ENCODE measurements at places on chromosomes 1 and 21. TPM values are rescaled to one million over a fixed set of nuclear protein-coding genes. Genes with fewer than 3 reads are reported as not detected.
A peak's percentile ranks its signal among the peaks of the same experiment; 100 is the strongest.

LRRC53 gene
- not detected for total RNA-seq

GRCh38 chr1:183982172-183982963 lies 55.2 kb downstream of the COLGALT2 start:
- DNase-seq: peak; percentile 27

DNA sequence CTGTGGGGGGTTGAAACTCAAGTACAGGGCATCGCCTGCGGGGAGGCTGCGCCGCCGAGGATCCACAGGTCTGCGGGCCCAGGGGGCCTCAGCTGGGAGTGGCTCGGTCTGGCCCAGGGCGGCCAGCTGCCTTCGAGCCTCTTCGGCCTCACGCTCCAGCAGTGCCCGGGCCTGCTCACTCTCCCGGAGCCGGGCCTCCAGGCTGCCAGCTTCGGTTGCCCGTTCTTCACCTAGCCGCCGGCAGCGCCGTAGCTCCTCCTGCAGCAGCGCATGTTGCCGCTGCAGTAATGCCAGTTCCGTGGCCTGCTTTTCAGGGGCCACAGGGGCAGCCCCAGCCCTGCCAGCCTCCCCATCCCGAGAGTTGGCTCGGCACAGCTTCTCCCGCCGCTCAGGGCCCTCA lies 9.4 kb downstream of the RXFP4 start:
- peak; percentile 79 for DNase-seq

DNA sequence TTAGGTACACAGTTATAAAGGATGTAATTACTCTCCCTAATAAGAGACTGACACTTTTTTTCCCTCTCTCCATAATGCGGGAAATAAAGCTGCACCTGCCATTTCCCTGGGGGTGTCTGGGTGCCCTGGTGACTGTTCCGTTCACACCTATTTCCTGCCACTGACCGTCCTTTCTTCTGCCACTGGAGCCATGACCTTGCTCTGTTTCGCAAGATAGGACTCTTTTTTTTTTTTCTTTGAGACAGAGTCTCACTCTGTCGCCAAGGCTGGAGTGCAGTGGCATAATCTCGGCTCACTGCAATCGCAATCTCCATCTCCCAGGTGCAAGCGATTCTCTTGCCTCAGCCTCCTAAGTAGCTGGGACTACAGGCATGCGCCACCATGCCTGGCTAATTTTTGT lies 66.1 kb upstream of the SERBP1 start:
- no peak for DNase-seq

Measured in upper lobe of left lung (tissue), 6 donors.